Left renal cortex interstitium (tissue), 4 donors: ENCODE measurements at places on chromosomes 16 and 17. TPM values are rescaled to one million over a fixed set of nuclear protein-coding genes. Genes with fewer than 3 reads are reported as not detected.

FZD2 gene
- polyA plus RNA-seq: 26.0 TPM

SLFN14 gene
- polyA plus RNA-seq: 0.08 TPM

KRTAP9-4 gene
- polyA plus RNA-seq: not detected

CCL23 gene
- 0.30 TPM for polyA plus RNA-seq

CTRB2 gene
- polyA plus RNA-seq: 0.09 TPM

DNA sequence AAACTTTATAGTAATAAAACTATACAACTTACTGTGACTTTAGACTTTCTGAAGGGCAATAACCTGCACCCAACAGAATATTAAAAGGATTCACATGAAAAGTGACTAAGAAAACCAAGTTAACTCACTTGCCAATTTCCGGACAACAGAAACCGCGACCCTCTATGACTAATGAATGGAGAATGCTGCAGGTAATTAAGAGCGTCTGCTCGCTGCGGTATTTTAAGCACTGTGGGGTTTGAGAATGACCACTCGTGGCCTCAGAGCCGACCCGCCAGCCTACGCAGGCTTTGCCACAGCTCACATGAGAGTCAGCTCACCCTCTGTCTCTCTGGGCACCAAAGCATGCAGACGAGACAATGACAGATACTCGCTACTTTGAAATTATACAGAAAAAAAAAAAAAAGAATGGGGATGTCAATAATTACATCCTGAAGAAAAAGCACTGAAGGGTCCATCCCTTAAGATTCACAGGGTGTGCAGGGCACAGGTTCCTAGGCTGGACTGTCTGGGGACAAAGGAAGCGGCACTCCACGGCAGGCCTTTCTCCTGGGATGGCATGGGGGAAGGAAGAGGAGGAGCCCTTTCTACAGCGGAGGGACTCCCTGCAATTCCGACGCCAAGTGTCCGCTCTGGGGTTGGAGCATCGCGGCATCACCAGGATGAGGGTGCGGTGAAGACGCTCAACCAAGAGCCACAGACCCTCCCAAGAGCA, 35.0 kb downstream of the ZCCHC14 start:
- no peak for DNase-seq

DNA sequence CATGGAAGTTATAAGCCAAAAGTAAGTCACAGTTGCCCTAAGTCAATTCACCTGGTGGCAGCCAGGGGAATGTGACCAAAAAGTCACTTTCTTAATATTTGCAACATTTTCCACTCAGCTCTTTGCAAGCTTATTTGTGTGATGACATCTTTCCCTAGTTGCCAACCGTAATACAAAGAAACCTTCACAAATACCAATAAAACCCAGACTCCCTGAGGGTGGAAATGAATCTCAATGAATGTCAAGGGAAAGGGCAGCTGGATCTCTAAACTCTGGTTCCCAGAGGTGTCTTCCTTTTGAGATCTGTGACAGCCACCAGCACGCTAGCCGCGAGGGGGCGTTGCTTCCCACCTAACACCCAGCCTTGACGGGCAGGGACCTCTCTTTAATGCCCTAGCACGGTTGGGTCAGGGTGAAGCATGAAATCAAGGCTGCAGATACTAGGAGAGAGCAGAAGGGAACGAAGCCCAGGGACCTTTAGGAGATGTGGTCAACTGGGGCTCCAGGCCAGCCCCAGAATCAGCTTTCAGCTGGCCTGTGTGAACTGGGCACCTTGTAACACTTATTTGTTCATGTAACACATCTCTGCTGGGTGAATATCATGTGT, 82.2 kb downstream of the CMC2 start:
- DNase-seq: no peak

GRCh38 chr17:32863559-32863958, 13.4 kb downstream of the MYO1D start:
- DNase-seq: no peak

GRCh38 chr17:39281806-39282205, 56.1 kb upstream of the STAC2 start:
- no peak for DNase-seq

- no peak for DNase-seq
These were observed 25.4 kb downstream of the MAP1LC3B start for GRCh38 chr16:87417528-87417910.

DNA sequence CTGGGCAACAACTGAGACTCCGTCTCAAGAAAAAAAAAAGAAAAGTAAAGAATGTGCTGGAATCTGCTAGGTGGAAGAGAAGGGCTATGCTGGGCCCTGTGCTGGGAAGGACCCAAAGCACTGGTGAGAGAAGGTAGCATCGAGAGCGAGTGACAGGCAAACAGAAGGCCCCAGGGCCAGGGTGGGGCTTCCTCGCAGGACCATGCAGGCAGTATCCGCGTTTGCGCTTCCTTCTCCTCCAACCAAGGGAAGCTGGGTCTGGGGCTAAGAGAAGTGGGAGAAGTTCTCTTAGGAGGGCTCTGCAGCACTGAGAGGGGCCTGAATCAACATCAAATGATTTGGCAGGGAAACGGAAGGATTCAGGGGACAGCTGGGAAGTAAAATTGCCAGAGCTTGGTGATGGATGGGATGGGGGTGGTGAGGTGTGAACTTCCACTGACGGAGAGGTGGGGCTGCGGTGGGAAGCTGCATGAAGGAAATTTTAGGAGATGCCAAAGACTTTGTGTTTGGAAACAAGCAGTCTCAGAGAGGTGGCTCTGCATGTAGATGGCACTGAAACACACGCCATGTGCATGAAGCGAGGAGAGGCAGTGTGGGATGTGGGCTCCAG, 5.2 kb upstream of the ECI1 start:
- DNase-seq: no peak

GRCh38 chr16:62963846-62964245, 927.6 kb upstream of the CDH8 start:
- no peak for DNase-seq

- no peak for DNase-seq
These were observed 6.1 kb downstream of the TMEM235 start for GRCh38 chr17:78237401-78238012.

DNA sequence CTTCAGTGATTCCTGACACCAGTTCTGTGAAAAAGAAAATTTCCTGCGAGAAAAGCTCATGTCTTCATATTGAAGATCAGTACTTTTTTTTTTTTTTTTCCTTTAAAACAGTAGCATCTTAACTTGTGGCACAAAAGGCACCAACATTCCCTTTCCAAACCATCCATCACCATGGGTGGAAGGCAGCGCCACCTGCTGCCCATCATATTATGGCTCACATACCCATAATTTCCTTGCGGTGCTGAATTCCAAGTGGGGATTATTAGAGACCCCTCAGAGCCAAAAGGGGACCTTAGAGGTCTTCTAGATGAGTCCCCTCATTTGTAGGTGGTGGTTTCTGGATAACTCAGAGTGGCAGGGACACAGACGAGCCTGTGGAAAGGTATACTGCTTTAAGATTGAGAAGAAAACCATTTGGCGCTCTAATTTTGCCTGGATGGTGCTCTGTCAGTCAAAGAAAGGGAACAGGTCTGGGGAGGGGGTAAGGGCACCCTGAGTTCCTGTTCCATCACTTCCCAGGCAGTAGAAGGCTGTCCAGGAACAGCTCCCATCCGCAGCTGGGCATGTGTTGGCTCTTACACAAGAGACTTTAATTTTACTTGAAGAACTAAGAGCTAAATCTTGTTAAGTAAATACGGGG, 7.9 kb upstream of the SOST start:
- no peak for DNase-seq

- no peak for DNase-seq
These were observed 26.2 kb upstream of the RFFL start for GRCh38 chr17:35089586-35090296.

- no peak for DNase-seq
These were observed 245.7 kb upstream of the CIBAR2 start for GRCh38 chr16:85357924-85358505.

- DNase-seq: peak; percentile 56
These were observed 36.1 kb upstream of the ZC3H18 start for GRCh38 chr16:88533932-88534637.

DNA sequence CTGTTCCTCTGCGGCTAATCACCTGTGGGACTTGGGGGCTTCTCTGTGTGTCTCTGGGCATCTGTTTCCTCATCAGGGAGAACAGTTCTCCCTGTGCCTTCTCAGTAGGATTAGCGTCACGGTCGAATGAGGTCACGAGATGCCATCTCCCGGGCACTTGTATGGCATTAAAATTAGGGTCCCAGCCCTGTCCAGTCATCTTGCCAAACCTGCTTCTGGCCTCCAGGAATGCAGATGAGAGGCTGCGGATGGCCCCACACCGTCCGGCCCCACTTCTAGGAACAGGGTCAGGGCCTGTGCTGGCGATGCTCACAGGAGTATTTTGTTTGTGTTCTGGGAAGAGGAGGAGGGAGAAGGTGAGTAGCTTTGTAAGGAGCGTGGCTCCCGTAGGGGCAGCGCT, 58.5 kb downstream of the OR1D5 start:
- DNase-seq: no peak

DNA sequence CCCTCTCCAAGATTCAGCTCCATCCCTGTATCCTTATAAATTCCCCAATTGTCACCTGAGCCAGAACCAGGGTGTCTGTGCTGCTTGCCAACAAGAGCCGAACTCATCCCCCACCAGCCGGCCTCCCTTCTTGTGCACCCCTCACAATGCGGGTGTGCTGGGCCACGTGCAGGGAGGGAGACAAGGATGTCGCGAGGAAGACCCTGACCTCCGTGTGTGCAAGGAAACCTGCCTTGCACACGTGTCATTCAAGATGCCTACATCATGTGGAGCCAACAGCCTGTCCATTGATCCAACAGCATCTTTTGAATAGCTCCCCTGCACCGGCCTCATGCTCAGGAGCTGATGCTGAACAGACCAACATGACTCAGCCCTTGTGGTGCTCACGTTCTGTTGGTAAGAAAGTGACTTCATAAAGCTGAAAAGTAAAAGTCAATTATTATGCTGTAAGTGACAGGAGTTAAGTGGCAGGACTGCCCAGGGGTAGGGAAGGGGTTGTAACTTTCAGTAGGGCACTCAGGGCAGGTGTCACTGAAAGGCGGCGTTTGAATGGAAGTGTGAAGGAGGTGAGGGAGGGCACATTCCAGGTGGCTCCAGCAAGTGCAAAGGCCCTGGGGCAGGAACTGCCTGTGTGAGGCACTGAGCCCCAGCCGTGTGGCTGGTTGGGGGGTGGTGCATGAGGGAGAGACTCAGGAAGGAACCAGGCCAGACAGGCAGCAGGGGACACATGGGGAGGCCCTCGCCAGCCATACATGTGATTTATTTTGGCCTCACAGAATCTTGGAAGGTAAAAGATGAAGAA, 302.2 kb downstream of the FOXL1 start:
- no peak for DNase-seq

DNA sequence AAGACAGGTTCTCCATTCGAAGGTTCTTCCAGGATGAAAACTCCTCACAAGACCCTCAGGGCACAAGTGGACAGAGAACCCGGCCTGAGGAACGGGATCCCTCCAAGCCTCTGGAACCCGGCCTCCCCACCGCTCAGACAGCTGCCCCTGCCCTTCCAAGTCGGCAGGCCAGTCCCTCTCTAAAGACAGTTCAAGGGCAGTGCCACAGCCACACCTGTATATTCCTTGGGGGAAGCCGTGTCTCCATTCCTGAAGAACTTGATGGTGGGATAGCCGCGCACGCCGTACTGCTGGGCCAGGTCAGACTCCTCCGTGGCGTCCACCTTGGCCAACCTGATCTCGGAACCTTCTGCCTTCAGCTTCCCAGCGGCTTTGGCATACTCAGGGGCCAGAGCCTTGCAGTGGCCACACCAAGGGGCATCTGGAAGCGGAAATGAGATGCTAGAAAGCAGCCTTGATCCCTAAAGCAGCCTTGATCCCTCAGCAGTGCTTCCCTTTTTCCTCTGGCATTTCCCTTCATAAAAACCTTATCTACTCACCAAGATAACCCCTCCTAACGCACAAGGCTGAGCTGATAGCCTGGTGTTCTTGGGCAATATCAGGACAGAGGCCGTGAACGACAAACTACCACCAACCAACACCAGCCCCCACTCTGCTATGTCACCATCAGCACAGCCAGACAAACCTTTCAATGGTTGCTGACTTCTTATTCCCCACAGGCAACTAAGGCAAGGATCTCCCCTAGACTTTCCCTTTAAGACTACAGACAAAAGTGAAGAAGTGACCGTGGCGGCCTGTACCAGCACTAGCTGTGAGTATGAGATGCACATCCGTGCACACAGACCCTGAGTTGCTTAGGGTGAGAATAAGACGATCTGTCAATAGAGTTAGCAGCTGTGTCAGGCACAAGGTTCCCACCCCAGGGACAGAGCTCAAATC, 1.1 kb downstream of the P4HB start:
- no peak for DNase-seq

DNA sequence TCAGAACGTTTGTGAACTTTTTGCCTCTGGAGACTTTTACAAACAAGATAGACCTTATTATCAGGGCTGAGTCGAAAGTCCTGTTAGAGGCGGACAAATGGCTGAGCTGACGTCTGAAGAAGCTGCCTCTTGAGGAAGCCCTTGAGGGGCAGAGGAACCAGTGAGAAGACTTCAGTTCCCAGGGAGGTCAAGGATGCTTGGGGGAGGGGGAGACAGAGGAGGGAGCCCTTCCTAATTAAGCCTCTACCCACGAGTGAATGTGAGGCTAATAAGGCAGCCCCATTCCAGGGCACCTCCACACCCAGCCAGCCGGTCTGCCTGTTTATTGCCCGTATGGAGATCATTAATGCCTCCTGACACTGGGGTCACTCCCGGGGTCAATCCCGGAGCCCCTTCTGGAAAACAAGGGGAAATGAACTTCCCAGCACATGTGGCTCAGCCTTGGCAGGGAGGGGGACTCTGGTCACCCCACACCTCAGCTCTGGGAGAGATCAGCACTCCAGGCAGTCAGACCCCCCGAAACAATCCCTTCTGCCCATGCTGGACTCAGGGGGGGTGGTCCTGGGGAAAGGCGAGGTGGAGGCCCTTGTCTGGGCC, 9.2 kb upstream of the TBX4 start:
- DNase-seq: no peak

DNA sequence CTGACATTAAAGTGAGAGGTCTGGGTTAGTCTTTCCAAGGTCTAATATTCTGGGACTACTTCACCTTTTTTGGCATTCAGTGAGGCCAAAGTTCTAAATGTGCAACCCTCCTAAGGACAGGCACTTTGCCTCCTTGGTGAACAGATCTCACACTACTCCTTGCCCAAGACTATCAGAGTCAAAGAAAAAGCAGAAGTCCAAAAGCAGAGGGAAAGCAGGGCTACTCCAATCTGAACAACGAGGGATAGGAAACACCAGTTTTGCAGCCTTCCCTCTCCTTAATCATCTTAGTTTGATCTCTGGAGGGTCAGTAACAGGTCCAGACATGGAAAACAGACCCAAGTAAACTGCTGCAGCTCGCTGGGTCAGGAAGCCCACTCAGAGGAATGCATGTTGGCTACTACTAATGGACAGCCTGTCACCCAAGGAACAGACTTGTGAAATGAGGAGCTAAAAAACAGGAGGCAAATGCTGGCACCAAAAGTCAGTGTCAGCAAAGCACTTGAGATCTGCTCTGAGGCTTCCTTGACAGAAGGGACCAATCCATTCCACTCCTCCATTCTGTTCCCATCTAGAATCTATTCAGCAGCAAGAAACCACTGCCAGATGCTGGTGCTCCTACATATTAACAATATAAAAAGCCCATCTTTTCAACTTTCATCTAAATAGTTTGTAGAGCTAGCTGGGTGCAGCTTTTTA, 29.9 kb downstream of the DCUN1D3 start:
- no peak for DNase-seq
